Stimulated activated CD4-positive, alpha-beta T cell treated with anti-CD3 and anti-CD28 coated beads, Interleukin-4, amount 100 ng/mL, for 48 hours (primary cell): ENCODE measurements at places on chromosomes 7 and 10.

DNA sequence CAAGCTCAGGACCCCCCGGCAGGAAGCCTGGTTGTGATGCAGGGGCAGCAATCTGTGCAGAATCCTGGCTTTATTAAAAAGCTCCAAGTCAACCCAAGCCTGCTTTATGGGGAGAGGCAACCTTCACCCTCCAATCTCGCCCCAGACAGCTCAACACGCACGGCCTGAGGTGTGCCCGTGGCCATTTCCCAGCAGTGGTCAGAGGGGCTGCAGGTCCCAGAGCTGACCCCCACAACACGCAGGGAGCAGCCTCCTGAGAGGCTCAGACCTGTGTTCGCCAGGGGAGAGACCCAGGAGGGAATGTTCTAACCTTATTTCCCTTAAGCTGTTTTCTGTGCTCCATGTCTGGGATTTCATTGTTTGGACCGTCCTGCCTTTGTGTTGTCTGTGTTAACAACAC, 108.2 kb downstream of the CTBP2 start:
- DNase-seq = no peak

- no peak for DNase-seq
Observed at GRCh38 chr10:19713159-19713558, 103.1 kb upstream of the PLXDC2 start.

DNA sequence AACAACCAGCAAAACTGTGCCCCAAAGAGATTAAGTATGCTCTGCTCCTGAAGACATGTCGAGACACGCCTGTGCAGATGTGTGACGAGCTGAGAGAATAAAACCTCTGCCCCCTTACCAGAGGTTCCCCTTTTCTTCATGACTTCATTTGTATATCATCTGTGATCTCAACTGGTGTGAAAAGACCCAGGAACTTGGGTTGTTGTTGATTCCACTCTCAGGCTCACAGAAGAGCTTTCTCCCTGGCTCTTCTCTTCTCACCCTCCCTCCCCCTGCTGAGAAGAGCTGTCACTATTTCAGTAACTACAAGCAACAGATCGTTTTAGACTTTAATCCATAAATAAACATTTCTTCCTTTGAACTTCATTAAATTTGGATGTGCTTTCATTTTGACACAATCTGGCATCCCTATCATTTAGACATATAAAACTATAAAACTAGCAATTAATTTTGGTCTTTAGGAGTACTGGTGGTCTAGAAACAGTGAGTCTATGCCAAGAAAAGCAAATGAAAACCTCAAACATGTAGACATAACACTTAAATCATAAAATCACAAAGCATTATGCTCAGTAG, 179.3 kb upstream of the FZD8 start:
- DNase-seq = no peak

DNA sequence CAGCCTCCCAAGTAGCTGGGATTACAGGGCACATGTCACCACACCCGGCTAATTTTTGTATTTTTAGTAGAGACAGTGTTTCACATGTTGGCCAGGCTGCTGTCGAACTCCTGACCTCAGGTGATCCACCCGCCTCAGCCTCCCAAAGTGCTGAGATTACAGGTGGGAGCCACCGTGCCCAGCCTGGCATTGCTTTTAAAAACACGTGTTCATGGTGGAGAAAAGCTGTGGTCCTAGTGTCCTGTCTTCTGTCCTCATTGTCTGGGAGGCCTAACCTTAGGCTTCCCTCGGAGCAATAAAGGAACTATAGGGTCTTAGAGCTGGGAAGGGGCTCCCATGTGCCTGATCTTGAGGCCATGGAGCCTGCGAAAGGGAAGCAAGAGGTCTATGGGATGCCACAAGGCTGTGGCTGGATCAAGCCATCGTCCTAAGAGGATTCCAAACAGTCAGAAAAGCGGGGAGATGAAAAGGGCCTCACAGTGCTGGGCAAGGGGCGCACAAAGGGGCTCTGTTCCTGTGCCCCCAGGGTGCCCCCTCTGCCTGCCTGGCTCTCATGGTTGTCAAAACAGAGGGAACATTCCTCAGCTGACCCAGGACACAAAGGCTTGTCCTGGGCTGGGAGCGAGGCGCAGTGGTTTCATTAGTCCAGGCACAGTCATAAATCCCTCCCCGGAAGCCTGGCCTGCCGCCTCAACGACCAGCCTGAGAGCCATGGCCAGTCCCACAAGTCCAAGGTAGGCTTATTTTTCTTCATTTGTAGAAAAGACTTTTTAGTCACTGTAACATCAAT, 106.6 kb upstream of the TNS3 start:
- no peak for DNase-seq
